Glomerular endothelial cell (primary cell): ENCODE measurements at places on chromosomes 12 and 14. TPM values are rescaled to one million over a fixed set of nuclear protein-coding genes. Genes with fewer than 3 reads are reported as not detected.

- no peak for DNase-seq
These were observed 3.1 kb downstream of the SLC38A1 start for GRCh38 chr12:46265734-46266133.

- no peak for DNase-seq
These were observed 23.8 kb downstream of the HSPB8 start for GRCh38 chr12:119202544-119202943.

The SMIM41 gene
- not detected in 2 replicates for total RNA-seq

DNA sequence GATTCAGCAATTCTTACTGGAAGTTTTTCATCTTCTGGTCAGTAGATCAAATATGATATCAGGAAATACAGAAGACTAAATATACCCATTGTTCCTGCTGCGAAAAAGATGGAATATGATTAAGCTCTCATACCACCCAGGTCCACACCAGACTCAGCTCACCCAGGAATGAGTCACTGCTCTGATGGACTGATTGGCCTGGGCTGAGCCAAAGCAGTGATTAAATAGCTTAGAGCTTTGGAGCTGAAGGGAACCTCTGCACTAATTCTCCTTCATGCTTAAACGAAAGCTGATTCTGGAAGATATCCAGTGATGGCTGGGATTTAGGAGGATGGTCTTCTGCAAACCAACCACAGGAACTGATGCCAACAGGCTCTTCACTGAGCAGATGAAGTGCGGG lies 62.0 kb upstream of the SYT1 start:
- no peak for DNase-seq

GRCh38 chr14:94671870-94672444 lies 59.8 kb downstream of the SERPINA3 start:
- no peak for DNase-seq

- no peak for DNase-seq
These were observed 18.5 kb downstream of the RHOF start for GRCh38 chr12:121774968-121775474.

DNA sequence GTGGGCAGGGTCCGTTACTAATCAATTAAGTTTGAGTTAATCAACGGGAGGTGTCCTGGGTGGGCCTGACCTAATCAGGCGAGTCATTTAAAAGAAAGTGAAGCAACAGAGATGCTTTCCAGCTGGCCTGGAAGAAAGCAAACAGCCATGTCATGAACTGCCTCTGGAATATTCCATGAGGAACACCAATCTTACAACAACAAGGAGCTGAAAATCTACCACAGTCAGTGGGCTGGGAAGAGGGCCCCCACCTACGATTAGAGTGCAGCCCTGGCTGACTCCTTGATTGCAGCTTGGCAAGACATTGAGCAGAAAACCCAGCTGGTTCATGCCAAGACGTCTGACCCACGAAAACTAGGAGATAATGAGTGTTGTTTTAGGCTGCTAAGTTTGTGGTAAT lies 56.2 kb downstream of the SSPN start:
- no peak for DNase-seq

The PMCH gene
- not detected in 2 replicates for total RNA-seq

DNA sequence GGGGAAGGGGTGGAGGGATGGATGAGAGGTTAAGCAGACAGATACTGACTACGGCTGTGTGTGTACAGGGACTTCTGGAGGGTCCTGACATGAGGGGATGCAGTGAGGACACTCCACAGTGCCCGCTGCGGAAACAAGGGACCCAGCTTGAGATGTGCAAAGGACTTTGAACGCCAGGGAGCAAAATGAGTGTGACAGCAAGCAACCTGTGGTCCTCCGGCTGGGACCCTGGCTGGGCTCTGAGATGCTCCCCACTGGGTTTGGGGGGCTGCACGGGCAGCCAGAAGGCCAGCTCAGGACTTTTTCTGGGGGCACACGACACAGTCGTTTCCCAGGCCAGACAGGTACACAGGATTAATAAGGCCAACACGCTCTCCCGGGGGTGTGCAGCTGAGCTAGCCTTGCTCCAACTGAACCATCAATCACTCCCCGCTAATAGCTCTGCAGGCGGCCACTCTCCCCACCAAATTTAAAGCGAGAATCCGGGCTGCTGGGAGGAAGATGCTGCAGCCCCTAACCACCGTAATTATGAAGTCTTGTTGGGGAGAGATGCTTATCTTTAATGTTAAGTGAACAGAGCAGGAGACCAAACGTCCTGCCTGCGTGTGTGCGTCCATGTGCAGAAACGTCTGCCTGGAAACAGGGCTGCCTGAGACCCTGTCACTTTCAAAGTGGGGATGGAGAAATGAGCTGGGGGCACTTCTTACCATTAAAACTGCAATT lies 51.6 kb upstream of the DLK1 start:
- DNase-seq: no peak

GRCh38 chr14:20657216-20658211 lies 16.0 kb upstream of the OR6S1 start:
- no peak for DNase-seq

The C12orf50 gene
- total RNA-seq: 0.12 TPM in 1 of 2 replicates, not detected in the other

The SRGAP1 gene
- total RNA-seq: 14.9 and 16.4 TPM in 2 replicates

The RPGRIP1 gene
- total RNA-seq: not detected in 2 replicates

DNA sequence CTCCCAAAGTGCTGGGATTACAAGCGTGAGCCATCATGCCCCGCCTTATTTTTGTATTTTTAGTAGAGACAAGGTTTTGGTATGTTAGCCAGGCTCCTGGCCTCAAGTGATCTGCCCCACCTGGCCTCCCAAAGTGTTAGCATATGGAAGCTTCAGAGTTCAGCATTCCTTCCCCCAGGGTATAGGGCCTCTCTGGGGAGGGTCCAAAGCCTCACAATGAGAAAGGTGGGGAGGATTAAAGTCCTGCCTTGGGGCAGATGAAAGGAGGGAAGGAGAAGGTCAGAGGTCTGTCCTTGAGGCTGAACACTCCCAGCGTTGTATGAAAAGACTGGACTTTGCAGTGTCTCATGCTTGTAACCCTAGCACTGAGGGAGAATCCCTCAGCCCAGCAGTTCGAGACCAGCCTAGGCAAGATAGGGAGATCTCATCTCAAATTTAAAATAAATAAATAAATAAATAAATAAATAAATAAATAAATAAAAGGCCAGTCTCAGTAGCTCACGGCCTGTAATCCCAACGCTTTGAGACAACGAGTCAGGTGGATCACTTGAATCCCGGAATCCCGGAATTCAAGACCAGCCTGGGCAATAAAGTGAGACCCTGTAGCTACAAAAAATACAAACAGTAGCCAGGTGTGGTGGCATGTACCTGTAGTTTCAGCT lies 22.0 kb upstream of the RCOR1 start:
- no peak for DNase-seq

GRCh38 chr14:105317546-105317945 lies 3.0 kb downstream of the PACS2 start:
- no peak for DNase-seq

- DNase-seq: no peak
These were observed 108.0 kb downstream of the DERA start for GRCh38 chr12:16019136-16019535.

GRCh38 chr14:60981633-60982455 lies 799 bp downstream of the SLC38A6 start:
- no peak for DNase-seq

GRCh38 chr14:72961579-72962335 lies 35.5 kb downstream of the DCAF4 start:
- no peak for DNase-seq

The SLC35E3 gene
- total RNA-seq: 1.1 and 6.6 TPM in 2 replicates

DNA sequence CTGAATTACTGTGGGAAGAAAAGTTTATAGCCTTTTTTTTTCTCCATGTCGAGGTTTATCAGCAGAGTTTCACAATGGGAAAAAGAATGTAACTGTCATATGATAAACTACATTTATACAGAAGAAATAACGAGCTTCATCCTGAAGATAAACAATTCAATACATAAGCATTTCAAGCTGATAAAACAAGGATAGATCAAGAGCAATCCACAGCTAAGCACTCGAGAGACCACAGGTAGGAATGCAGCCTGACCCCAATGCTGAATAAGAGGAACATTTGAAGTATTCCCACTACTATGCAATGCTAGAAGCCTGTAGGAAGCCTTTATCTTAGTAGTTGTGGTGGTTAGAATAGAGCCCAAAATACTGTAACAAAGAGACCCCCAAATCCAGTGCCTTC lies 32.6 kb upstream of the DAAM1 start:
- DNase-seq: no peak

The DLGAP5 gene
- total RNA-seq: 7.4 and 8.9 TPM in 2 replicates

DNA sequence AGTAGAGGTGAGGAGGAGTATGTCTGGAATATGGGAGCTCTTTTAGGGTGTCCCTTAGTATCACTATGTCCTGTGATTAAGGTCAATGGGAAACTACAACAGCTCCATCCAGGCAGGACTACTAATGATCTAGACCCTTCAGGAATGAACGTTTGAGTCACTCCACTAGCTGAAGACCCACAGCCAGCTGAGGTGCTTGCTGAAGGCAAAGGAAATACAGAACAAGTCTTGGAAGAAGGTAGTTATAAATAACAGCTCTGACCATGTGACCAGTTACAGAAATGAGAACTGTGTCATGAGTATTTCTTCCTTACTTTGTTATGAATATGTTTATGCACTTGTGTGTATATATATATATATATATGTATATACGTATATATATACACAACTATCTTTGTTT lies 40.5 kb upstream of the USP44 start:
- no peak for DNase-seq

The CCER1 gene
- not detected in 2 replicates for total RNA-seq

GRCh38 chr14:58794993-58795762 lies 157.4 kb downstream of the DACT1 start:
- no peak for DNase-seq

DNA sequence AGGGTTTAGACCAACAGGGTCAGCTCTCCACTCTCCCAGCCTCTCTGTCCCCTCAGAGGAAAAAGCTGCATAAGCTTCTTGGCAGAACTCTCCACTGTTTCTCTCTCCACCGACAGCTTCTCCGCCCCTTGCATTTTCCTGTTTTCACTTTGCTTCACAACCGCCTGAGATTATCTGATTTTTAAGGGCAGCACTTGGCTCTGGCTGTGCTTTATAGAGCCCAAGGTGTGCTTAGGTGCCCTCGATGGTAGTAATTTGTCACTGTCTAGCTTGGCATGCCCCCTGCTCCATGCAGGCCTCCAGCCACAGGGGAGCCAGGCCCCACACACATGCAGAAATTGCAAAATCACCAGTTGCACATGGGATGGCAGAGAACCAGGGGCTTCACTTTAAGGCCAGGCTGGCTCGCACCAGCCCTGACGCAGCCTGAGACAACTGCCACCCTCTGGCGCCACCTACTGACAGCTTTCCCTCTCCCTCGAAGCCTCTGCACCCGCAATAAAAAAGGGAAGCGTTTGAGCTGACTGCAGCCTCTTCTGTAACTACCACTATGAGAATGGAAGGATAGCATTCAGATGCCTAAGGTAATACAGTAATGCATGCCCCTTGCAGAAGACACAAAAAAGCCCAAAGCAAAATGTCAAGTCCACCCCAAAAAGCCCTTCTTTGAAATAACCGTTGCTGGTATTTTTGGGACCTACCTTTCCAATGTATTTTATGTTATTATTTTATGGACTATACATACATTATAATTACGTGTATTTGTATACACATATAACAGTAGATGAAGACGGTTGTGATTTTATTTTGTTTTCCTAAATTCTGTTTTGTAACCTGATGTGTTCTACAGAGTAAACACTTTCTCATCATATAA lies 32.0 kb upstream of the RIMBP2 start:
- no peak for DNase-seq

GRCh38 chr12:57214398-57214781 lies 2.2 kb upstream of the NXPH4 start:
- no peak for DNase-seq

- no peak for DNase-seq
These were observed 1.5 kb downstream of the KDM2B start for GRCh38 chr12:121579190-121579791.

DNA sequence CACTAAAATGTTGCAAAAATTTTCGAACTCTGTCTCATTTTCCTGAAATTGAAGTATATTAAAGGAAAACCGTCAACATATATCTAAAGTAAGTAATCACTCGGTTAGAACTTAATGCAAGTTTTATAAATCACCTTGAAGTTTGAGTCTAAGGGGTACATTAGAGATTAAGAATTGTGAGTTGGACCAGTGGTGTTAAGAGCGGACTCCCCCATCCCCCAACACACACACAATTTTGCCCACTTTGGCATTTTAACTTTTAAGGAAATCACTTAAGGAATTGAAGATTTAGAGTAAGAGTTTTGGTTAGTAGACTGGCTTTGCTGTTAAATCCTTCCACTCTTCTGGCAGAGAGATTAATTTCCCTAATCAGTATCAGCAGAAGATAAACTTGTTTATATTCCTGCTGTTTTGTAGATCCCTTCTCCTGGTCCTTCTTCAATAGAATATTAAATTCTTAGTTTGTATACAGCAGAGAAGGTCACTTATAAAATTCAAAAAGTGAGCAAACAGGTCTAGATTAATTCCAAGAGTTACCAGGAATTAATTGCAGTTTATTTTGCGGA lies 1.5 kb downstream of the HIF1A start:
- no peak for DNase-seq

DNA sequence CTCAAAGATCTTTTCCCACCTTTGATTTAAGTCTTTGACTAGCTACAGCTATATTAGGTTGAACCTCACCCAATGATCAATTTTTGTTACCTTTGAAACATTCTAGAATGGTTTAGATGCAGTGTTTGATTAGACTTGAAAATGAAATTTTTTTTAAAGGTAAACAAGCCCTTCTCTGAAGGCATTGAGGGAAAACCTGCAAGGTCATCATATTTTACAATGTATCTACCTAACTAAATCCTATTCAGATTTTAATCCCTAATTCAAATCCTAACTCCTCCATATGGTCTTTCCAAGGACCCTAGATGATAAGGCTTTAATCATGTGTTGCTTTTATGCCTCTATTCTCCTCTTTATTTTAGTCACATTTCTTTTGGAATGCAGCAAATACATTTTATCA lies 95.4 kb downstream of the ALG10B start:
- DNase-seq: no peak

GRCh38 chr14:66143387-66144112 lies 342.6 kb upstream of the CCDC196 start:
- no peak for DNase-seq

The TMTC1 gene
- total RNA-seq: 1.2 and 4.7 TPM in 2 replicates

GRCh38 chr14:95143808-95144620 lies 13.3 kb downstream of the DICER1 start:
- no peak for DNase-seq

The CD163 gene
- not detected in 2 replicates for total RNA-seq

- no peak for DNase-seq
These were observed 201.1 kb upstream of the LRIG3 start for GRCh38 chr12:59121451-59121850.

The NOVA1 gene
- total RNA-seq: 0.87 and 4.5 TPM in 2 replicates

The EGLN3 gene
- total RNA-seq: 1.3 and 2.9 TPM in 2 replicates

- DNase-seq: no peak
These were observed 186.5 kb upstream of the LHX5 start for GRCh38 chr12:113658006-113658655.

The FANCM gene
- total RNA-seq: 4.8 and 6.2 TPM in 2 replicates

- no peak for DNase-seq
These were observed 5.0 kb downstream of the MLH3 start for GRCh38 chr14:75046275-75046674.

GRCh38 chr14:87995500-87996290 lies 2.7 kb upstream of the GALC start:
- DNase-seq: no peak

GRCh38 chr12:68180792-68181744 lies 21.5 kb upstream of the IFNG start:
- DNase-seq: no peak

The SUPT16H gene
- total RNA-seq: 45.1 and 50.9 TPM in 2 replicates

- no peak for DNase-seq
These were observed 182.3 kb downstream of the TMEM132C start for GRCh38 chr12:128449146-128449894.

- no peak for DNase-seq
These were observed 17.1 kb upstream of the AMN start for GRCh38 chr14:102905116-102906108.

The REM2 gene
- total RNA-seq: not detected in 2 replicates
